ENCODE measurements at places on chromosomes 1 and 21. TPM values are rescaled to one million over a fixed set of nuclear protein-coding genes. Genes with fewer than 3 reads are reported as not detected.

Gene PCBP3
- 4.6 TPM for total RNA-seq

Gene KCNK2
- 12.5 TPM for total RNA-seq

Gene TLR5
- total RNA-seq: 33.5 TPM

Gene RUNX3
- total RNA-seq: 1.9 TPM

Gene CYP4A22
- total RNA-seq: 2.2 TPM

Gene AQP10
- total RNA-seq: not detected

Gene CFH
- 266 TPM for total RNA-seq

Gene TMPRSS3
- total RNA-seq: not detected

- DNase-seq: no peak
Observed at GRCh38 chr1:25933479-25934365, 27.5 kb upstream of the STMN1 start.

DNA sequence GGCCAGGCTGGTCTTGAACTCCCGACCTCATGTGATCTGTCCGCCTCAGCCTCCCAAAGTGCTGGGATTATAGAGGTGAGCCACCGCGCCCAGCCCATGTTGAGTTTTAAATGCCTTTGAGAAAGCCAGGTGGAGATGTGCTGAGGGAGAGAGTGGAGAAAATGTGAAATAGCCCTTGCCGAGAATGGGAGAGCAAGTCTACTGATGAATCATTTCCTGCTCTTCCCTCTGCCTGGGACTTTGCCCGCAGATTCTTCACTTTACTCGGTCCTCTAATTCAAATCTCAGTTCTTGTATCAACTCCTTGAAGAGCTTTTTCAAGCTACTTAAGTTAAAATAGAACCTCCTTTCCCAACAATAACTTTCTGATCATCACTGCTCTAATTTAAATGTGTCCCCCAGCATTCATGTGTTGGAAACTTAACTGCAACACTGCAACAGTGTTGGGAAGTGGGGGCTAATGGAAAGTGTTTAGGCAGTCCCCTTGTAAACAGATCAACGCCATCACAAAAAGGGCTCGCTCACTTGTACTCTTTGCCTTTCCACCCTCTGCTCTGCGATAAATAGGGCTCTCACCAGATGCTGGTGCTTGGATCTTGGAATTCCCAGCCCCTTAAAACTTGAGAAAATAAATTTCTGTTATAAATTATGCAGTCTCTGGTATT is 27.8 kb downstream of the OSBPL9 start:
- DNase-seq: no peak

DNA sequence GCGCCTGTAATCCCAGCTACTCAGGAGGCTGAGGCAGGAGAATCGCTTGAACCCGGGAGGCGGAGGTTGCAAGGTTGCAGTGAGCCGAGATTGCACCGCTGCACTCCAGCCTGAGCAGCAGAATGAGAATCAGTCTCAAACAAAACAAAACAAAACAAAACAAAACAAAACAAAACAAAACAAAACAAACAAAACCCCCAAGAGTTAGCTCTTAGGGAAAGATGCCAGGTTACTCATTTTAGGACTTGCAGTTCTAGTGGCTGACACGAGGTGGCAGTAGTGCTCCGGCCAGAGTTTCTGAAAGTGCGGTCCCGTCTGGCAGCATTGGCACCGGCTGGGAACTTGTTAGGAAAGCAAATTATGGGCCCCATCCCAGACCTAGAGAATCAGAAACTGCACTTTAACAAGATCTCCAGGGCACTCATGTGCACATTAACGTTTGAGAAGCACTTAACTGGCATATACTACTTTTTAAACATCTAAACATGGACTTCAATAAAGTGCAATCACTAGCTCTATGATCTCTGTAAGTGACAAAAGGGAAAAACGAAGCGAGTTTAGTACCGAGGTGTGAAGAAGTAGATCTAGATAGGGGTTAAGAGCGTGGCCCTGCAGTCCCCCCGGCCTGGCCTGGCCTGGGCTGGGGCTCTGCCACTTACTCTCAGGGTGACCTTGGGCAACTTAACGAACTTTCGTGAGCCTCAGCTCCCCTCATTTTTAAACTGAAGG is 41.9 kb upstream of the TNFRSF1B start:
- peak; percentile 66 for DNase-seq

GRCh38 chr1:201964261-201964660 is 9.0 kb downstream of the TIMM17A start:
- no peak for DNase-seq

DNA sequence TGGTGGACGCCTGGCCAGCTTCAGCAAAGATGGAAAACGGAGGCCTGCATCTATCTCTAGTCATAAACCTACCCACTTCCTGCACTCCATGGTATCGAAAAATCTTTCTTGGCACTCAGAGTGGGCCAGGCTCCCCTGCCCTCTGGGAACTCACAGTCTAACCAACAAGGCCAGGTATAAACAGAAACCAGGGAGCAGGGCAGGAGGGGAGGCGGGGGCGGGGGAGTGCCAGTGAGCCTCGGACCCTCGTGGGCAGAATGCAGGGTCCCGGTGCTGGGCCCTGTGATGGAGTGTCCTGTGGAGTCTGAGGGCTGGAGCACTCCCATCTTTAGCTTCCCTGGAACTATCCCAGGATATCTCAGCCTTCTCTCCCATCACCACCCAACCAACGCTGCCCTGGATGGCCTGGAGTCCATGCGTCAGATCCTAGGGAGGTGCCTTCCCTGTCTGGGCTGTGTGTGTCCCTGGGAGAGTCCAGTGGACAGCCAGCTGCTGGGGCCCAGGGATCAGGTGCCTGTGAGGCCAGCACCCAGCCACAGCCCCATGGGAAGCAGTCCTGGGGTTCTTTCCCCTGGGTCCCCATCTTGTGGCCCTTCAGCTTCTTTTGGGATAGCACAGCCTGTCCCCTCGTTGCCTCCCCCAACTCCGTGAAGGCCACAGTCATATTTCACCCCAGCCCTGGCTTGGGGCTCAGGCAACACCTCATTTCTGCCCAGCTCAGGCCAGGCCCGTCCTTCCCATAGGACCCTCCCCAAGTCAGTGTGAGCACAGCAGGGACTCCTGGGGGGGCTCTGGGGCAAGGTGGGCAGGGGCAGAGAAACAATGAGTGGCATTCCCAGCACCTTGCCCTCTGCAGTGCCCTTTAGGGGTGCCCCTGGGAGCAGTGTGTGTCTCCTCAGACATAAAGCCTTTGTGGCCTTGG is 1.1 kb upstream of the EPS8L3 start:
- no peak for DNase-seq

DNA sequence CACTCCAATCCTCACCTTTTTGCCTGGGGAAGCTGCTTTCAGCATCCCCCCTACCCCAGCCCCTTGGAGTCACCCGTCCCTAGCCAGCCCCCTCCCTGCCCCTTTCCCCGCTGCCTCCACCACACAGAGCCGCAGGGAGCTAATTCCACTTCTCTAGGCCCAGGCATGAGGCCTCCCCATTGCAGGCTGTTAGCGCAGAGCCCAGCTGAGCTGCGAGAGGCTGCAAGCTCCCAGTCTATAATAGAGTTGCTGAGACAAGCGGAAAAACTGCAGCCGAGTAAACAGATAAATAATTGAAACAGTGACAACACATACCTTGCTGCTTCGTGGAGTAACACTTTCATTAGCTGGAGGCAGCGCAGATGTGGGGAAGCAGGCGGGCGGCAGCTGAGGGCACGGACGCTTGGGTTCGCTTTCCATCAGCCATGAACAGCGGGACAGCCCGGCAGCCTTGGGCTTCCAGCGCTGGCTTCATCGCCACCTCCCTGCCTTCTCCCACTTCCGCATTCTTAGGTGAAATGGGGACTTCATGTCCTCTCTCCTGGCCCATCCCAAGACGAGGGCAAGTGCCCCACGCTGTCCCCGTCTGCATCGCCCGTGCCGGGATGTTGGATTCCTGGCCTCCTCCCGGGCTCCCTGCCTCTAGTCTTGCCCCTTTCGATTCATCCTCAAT is 183.3 kb downstream of the IGSF21 start:
- no peak for DNase-seq

DNA sequence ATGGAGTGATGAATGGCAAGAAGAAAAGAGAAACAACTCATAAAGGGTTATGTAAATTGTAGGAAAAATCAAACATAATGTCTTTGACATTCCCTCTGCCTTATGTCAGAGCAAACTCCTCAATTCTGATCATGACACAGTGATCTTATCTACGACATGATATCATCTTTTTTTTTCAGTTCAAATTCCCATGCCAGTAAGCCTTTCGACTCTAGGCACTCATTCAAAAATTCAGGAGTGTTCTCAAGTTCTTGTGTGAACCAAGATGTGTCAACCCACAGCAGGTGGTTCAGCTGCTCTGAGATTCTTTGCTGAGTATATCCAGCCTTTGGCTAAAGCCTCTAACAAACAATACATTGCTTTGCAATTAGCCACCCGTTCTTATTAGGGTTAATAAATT is 97.1 kb upstream of the ESRRG start:
- no peak for DNase-seq

DNA sequence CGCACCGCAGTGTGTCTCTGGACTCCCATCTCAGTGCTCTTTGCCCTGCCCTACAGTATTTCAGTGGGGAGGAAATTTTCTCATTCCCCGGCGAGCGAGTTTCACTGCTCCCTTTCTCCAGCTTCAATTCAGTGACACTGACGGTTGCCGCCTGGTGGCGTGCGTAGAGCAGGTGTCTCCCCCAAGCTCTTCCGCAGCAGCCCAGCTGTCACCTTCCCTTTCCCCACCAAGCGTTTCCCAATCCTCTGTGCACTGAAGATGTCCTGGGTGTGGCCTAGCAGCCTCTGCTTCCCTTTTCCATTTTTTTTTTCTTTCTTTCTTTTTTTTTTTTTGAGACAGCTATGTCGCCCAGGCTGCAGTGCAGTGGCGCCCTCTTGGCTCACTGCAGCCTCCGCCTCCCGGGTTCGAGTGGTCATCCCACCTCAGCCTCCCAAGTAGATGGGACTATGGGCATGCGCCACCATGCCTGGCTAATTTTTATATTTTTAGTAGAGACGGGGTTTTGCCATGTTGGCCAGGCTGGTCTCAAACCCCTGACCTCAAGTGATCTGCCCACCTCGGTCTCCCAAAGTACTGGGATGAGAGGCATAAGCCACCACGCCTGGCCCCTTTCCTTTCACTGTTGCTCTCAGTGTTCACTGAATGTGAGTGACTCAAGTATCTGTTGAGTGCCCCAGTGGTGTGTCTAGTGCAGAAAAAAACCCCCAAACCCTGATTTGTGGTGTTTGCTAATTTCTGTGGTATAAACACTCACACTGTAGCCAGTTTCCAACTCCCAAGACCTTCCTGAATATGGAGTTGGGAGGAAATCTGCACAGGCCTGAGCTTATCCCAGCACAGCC is 30.1 kb downstream of the TNFRSF1B start:
- no peak for DNase-seq

- no peak for DNase-seq
Observed at GRCh38 chr1:229037806-229038405, 233.0 kb upstream of the RAB4A start.

- DNase-seq: no peak
Observed at GRCh38 chr1:116255486-116256285, 117.4 kb upstream of the ATP1A1 start.

DNA sequence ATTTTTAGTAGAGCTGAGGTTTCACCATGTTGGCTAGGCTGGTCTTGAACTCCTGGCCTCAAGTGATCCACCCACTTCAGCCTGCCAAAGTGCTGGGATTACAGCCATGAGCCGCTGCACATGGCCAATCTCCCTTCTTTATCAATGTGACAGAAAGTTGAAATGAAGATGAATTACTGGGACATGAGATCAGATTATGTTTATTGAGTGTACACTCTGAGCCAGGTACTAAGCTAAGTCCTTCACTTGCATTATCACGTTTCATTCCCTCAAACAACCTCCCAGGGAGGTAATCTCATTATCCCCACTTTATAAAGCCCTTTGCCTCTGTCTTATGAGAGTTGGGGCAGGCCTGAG is 6.3 kb upstream of the CHI3L2 start:
- DNase-seq: no peak
